ENCODE measurements at places on chromosomes 1 and 21. TPM values are rescaled to one million over a fixed set of nuclear protein-coding genes. Genes with fewer than 3 reads are reported as not detected.

DNA sequence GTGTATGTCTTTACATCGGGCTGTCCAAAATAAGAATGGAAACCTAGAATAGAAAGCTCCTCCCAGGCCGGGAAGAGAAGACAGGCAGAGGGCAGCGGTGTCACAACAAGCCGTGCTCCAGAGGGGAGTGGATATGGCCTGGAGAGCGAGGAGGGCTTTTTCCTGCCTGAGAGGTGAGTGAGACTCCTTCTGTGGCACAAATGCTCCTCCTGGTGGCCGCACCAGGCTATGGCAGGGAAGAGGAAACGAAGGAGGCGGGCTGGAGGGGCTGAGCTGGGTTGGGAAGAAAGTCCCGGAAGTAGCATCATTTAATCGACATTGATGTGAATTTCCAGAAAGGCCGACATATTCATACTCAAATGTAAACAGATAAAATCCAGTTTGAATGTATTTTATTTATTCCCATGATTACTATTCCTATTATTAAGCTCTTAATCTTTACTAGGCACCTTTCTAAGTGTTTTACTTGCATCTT lies 54.7 kb downstream of the MEF2D start:
- peak; percentile 71 for DNase-seq

DNA sequence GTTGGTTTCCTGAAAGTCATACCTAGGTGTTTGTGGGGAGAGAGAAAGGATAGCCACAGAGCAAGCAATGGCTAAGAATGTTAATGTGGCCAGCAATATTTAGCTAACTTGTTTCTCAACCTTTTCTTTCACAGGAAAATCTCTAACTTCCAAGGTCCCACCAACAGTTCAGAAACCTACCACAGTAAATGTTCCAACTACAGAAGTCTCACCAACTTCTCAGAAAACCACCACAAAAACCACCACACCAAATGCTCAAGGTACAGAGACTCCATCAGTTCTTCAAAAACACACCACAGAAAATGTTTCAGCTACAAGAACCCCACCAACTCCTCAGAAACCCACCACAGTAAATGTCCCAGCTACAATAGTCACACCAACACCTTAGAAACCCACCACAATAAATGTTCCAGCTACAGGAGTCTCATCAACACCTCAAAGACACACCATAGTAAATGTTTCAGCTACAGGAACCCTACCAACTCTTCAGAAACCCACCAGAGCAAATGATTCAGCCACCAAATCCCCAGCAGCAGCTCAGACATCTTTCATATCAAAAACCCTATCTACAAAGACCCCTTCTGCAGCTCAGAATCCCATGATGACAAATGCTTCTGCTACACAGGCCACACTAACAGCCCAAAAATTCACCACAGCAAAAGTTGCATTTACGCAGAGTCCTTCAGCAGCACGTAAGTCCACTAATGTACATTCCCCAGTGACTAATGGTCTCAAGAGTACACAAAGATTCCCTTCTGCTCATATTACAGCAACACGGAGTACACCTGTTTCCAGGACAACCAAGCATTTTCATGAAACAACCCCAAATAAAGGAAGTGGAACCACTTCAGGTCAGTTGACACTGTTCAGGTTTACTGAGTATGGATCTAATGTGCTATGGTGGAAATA lies 15.3 kb downstream of the CD55 start:
- no peak for DNase-seq

DNA sequence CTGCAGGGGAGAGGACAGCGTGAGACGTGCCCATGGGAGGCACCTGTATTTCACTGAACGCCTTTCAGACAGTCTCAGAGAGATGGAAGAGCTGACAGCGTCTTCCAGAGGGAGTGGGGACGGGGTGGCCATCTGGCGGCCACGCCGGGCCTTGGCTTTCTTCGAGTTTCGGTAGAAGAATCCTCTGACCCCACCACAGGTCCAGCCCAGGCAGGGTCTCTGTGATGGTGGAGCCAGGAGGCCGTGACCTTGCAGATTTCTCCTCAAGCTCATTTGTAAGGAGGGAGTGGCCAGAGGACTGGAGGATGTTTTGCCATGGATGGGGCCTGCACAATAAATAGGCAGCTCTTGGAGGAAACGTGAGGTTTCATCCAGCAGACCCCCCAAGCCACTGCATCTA lies 47.6 kb upstream of the ADARB1 start:
- peak; percentile 38 for DNase-seq

- DNase-seq, result no peak
Observed at GRCh38 chr1:222009105-222009730, 267.3 kb upstream of the DUSP10 start.

DNA sequence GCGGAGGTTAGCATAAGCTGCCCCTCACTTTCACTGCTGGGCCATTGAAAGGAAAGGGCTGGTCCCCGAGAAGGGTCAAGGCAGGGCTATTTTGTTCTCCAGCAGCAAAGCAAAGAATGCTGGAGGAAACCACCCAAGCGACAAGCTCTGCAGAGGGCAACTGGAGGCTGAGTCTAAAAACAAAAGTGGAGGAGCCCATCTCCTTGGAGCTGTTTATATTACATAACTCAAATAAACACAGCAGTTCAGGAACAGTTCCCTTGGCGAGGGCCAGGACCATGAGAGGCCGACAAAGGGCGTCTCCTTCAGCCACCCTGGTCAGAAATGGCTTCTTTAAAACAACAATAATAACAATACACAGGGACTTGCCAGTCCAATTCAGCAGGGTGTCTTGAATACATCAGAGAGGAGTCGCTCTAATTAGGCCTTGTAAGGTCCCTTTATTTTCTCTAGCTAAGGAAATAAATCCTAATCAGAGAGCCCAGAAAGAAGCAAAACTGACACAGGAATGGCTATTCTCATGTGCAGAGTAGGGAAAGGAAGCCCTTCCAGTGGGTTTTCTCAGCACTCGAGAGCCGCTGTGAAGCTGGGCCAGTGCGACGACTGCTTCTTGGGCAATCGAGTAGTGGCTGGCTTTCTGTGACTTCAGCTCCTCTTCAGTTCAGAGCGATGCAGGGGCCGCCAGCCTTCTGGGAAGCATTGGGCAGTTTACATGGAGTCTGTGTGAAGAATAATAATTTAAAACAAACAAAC lies 57.0 kb upstream of the TARBP1 start:
- DNase-seq, result peak; percentile 76

DNA sequence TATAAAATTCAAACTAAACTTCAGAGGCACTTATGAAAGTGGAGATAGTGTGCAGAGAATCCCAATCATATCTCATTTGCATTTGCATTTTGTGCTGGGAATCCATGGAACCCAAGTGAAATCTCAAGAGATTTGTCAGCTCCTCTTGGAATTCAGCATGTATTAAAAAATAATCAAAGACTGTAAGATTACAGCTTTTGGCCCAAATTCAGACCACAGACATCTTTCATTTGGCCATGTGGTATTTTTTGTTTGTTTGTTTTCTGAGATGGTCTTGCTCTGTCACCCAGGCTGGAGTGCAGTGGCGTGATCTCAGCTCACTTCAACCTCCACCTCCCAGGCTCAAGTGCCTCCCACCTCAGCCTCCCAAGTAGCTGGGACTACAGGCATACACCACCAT lies 3.8 kb upstream of the CACYBP start:
- no peak for DNase-seq

DNA sequence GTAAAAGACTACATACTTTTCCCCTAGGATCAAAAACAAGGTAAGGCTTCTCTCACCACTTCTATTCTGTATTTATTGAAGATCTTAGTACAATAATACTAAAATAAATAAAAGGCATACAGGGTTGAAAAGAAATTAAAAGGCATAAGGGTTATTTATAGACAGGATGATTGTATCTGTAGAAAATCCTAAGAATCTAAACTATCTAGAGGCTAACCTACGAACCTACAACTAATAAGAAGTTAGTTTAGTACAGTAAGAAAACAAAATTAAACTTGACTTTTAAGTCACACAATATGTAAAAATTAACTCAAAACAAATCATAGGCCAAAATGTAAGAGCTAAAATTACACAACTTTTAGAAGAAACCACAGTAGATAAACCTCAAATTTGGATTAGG lies 50.4 kb upstream of the ADAM30 start:
- DNase-seq, result no peak

DNA sequence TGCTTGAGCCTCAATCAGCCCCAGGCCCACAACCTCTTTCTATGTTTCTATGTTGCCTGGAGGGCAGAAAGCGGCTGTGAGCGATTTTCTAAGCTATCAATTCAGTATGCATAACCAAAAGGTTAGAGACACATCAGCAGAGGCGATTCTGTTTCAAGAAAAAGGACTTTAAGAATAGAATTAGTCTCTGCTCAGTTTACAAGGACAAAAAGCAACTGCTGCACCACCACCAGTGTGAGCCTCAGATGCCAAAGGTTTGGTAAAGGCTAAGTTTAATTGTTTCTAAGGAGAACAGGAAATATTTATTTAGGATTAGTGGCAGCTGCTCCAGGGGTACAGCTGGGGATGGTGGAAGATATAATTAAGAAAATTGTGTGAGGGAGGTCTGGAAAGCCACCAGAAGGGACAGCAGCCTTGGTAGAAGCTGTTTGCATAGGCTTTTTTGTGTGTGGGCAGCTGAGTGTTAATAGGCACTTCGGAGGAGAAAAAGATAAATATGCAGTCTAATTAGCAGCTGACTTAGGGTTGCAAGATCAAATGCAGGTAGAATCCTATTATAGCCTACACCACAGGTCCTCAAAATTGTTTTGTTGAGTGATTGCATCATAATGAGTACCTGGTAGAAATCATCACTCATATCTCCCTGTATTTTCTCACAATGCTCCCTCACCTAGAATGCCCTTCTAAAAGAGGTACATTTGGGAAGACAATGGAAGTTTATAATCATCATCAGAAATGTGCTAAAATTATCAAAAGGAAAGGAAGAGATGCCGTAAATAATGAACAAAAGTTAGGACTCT lies 35.8 kb downstream of the ZC3H11B start:
- DNase-seq, result no peak

DNA sequence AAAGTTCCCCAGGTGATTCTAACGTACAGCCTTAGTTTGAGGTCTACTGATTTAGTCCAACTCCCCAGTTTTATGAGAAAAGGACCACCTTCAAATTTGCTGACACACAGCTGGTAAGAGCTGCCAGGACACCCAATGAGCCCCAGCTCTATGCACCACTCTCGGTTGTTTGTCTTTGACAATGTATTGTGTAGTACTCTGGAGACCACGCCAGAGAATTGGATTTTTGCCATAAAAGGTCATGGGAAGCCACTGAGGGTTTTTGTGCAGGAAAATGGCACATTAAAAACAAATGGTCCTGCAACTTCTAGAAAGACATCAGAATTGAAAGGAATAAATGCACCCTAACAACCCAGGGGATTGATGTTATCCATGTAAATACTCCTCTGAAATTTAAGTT lies 7.1 kb upstream of the IER5 start:
- DNase-seq, result no peak

- DNase-seq, result no peak
Observed at GRCh38 chr1:236465231-236465958, 58.4 kb upstream of the LGALS8 start.

GRCh38 chr1:8633741-8634501 lies 183.5 kb downstream of the RERE start:
- no peak for DNase-seq

- DNase-seq, result no peak
Observed at GRCh38 chr1:176206006-176206960, 803 bp downstream of the COP1 start.

DNA sequence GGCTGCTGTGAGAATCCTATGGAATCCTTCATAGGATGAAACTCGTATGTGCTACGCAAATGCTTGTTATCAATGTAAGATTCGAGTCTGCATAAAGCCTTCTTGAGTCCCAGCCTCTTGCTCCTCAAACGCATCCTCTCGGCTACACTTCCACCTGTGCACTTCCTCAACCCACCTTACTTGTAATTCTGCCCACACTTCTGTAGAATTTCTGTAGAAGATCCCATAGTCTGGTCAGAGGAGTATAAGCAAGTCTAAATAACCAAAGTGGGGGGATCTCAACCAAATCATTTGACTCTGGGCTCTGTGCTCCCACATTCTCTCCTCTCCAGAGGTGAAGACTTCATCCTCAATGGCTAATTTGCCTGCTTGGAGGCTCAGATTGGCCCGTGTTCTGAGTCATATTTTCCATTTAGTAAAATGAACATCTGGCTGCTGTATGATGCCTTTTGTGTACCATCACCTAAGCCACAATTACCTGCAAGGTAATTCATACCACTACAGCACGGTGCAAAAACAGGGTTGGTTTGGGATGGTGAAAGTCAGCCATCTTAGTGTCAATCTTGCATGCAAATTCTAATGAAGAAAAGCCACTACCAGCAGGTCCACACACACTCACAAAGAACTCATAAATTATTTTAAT lies 63.2 kb downstream of the ITPKB start:
- DNase-seq, result no peak

- no peak for DNase-seq
Observed at GRCh38 chr1:89603651-89604413, 29.1 kb upstream of the LRRC8C start.

GRCh38 chr1:154404511-154404931 lies 622 bp upstream of the IL6R start:
- DNase-seq, result no peak

- DNase-seq, result no peak
Observed at GRCh38 chr21:18350216-18350615, 53.4 kb downstream of the TMPRSS15 start.

The PPFIA4 gene
- 0.80 TPM for total RNA-seq

The CAMK2N1 gene
- 17.0 TPM for total RNA-seq

The AMY2A gene
- not detected for total RNA-seq

The SPRR3 gene
- total RNA-seq, result not detected

Data from breast epithelium (tissue), 4 donors.